Endothelial cell (in vitro differentiated cells): ENCODE measurements at places on chromosomes 3 and 15. TPM values are rescaled to one million over a fixed set of nuclear protein-coding genes. Genes with fewer than 3 reads are reported as not detected.

GRCh38 chr3:100081986-100082692 lies 32.2 kb downstream of the FILIP1L start:
- no peak overlapping the region for H3K27ac ChIP-seq
- no peaks in the 10 kb centered on the region for H3K27me3 ChIP-seq
- H3K36me3 ChIP-seq, result no peaks in the 10 kb centered on the region

DNA sequence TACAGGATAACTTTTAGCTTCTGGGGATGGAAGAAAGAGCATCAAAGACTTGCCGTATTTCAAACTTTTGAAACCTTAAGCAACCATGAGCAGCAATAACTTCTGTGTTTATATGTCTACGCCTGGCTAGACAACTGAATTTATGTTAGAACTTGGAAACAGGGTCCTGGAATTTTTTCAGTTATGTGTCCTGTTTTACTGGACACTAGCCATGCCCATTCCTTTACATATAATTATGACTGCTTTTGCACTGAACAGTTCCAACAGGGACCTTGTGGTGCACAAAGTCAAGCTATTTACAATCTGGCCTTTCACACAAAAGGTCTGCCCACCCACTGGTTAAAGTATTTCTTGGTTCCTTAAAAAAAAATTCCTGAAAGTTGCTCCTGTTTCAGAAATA lies 37.1 kb downstream of the TJP1 start:
- no peak overlapping the region for H3K4me3 ChIP-seq
- no peak overlapping the region for H3K27ac ChIP-seq
- peaks cover 3% of the 10 kb centered on the region for H3K27me3 ChIP-seq
- H3K4me1 ChIP-seq, result peaks cover 17% of the 10 kb centered on the region
- H3K36me3 ChIP-seq, result peaks cover 33% of the 10 kb centered on the region

- H3K27me3 ChIP-seq, result peaks cover 7% of the 10 kb centered on the region
- H3K36me3 ChIP-seq, result peaks cover 3% of the 10 kb centered on the region
- peaks cover 26% of the 10 kb centered on the region for H3K4me1 ChIP-seq
- H3K27ac ChIP-seq, result no peak overlapping the region
Measured at GRCh38 chr3:150217691-150218090, 190.4 kb upstream of the TSC22D2 start.

DNA sequence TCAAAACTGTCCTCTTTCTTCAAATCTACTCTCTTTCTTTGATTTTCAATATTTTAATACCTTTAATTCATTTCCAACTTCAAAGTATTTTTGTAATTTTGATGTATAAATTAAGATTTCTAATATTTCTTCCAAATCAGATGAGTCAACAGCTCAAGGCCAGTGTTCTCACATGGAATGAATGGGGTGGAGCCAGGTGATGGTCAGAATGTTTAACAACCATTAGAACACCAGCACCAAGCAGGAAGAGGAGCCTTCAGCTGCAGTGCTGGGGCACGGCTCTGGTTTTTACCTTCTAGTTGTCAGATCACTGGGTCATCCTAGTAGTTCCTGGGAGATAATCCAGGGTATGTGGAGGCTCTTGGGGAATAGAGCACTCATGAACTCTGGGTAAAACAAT lies 494.5 kb upstream of the PDZRN3 start:
- H3K27ac ChIP-seq, result no peak overlapping the region
- H3K4me3 ChIP-seq, result no peak overlapping the region
- no peaks in the 10 kb centered on the region for H3K27me3 ChIP-seq
- H3K4me1 ChIP-seq, result no peaks in the 10 kb centered on the region
- no peak for DNase-seq

DNA sequence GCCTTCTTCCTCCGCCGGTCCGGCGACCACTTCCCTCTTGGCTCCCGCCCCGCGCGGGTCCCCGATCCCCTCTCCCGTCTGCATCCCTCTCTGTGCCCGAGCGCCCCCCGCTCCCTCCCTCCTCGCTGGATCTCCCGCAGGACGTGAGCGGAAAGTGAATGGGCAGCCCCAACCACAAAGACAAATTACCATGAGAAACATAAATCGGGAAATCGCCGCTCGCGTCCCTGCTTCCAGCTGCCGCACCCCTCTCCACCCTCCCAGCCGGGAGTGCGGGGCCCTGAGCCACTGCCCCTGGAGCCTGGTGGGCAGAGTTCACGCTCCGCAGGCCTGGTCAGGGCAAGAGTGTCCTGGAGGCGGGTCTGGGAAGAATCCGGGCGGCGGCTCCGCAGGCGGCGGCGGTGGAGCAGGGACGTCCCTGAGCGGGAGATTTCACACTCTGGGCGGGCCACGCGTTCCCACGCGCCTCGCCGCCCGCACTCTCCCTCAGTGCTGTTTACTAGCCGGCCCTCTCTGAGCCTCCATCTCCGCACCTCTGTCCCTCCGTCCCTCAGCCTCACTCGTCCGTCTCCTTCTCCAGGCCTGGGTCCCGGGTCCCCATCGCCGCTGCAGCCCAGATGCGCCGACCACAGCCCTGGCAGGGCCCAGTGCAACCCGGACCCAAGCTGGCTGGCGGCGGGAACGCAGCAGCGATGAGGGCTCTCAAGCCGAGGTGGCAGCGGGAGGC lies 835 bp downstream of the SEMA5B start:
- no peaks in the 10 kb centered on the region for H3K36me3 ChIP-seq
- peak; percentile 36 for DNase-seq
- H3K4me1 ChIP-seq, result peaks cover 20% of the 10 kb centered on the region
- H3K4me3 ChIP-seq, result peak overlapping the region; percentile 86
- H3K27ac ChIP-seq, result no peak overlapping the region

DNA sequence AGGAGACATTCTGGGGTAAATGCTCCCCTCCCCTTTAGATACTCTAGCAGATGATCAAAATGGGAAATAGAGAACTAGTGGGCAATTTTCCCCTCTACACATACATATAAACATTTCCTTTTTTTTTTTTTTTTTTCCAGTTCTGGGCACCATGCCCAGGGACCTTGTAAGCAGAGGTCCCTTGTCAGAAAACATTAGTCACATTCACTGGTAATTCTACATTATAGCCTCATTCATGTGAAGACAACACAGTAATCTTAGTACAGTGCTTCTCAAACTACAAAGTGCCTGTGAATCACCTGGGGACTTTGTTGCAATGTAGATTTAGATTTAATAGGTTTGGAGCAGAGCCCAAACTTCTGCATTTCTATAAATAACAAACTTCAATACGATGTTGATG lies 60.1 kb upstream of the ACTC1 start:
- DNase-seq, result no peak
- no peak overlapping the region for H3K4me3 ChIP-seq
- H3K27me3 ChIP-seq, result no peaks in the 10 kb centered on the region

GRCh38 chr3:52039846-52040245 lies 16.5 kb downstream of the DUSP7 start:
- H3K4me1 ChIP-seq, result peaks cover 14% of the 10 kb centered on the region
- peaks cover 4% of the 10 kb centered on the region for H3K36me3 ChIP-seq
- DNase-seq, result no peak
- H3K27ac ChIP-seq, result no peak overlapping the region

DNA sequence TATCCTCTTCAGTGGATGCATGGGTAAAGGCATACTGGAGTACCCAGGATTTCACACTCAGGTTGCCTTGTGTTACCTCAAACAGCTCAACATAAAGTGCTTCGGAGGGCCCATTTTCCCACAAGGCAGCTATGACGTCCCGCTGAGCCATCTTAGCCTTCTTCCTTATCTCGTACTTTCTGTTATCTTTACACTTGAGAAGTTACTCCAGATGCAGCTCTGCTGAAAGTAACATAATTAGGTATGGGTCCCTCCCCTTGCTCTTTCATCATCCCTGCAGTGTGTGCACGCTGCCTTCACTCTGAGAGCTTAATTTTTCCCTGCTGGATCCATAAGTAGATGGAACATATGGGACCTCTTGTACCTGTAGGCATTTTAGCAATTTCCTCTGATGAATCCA lies 410.3 kb downstream of the AGBL1 start:
- no peak overlapping the region for H3K27ac ChIP-seq
- no peak overlapping the region for H3K4me3 ChIP-seq
- DNase-seq, result no peak
- peaks cover 1% of the 10 kb centered on the region for H3K27me3 ChIP-seq
- no peaks in the 10 kb centered on the region for H3K4me1 ChIP-seq
- no peaks in the 10 kb centered on the region for H3K36me3 ChIP-seq

The MASP1 gene
- total RNA-seq, result 0.56 TPM

The LRRC15 gene
- not detected for total RNA-seq

The NOP10 gene
- total RNA-seq, result 191 TPM
